Stimulated activated naive CD4-positive, alpha-beta T cell treated with Interleukin-2 at 50 U/mL for 16 hours (primary cell): ENCODE measurements at places on chromosomes 6 and 20.
A peak's percentile ranks its signal among the peaks of the same experiment; 100 is the strongest.

- peak; percentile 95 for DNase-seq
These were observed at the start of gene SDHAF4 for GRCh38 chr6:70566751-70567382. Gene SDHAF4 (plus strand): TSS chr6:70566930. CDS start chr6:70566941, 11 bp downstream.

DNA sequence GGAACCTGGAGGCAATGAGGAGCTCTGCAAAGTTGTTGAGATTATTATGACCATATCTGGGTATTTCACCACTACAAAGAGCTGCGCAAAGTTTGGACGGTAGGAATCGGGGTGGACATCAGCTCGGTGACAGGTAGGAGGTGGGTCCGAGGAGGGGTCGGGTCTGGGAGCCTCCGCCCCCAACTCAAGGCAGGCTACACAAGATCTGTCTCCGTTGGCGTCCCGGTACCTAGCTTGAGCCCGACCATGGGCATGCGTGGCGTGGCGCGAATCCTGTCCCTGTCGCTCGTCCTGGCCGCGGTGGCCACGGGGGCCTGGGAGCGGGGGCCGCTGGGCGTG lies 40.2 kb upstream of the ZNFX1 start:
- no peak for DNase-seq

- DNase-seq: peak; percentile 80
These were observed at the start of gene CUL9 for GRCh38 chr6:43181942-43182860. Gene CUL9 (plus strand): TSS chr6:43182196. CDS start chr6:43184311, 2,115 bp downstream.

DNA sequence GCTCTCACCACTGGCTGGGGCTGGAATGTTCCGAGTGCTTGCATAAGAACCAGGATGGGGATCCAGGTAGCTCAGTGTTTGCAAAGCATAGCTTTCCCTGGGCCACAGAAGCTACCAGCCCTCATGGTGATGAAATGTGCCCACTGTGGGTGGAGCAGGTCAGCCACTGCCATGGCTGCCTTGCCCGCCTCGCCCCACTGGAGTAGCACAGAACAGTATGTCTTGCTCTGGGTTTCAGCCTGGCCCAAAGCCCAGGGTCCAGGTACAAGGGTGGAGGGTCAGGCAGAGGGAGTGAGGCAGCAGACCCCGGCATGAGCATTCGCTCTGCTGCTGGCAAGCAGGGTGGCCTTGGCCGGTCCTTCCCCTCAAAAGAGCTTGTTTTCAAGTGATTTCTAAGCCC lies 34.7 kb downstream of the KCNK17 start:
- DNase-seq: no peak

- DNase-seq: no peak
These were observed 42.7 kb upstream of the HCRTR2 start for GRCh38 chr6:55131616-55132015.

DNA sequence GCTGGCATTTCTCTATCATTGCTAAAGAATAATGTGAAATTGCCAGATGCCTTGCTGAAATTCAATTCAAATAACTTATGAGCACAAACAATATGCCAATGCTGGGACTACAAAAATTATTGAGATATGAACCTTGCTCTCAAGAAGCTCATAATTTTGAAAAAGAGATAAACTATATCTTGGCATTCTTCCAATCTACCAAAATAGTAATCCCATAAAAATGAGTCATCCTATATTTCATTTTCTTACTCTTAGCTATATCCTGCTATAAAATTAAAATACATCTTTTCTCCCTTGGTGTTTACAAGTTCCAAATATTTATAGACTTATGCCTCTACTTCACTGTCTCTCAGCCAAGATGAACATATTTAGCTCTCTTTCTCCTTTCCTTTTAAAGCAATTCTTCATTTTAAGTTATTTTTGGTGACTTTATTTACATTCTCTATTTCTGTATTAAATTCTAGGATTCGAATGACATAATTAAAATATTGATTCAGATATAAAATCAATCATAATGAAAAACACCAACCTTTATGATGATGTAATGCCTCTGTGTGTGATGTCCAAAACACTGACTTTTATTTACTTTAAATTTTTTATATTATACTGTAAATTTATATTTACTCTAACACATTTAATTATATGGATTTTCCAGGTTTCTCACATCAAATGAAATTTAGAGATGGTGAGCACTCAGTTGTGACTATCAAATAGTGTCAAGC lies 152.6 kb downstream of the CDK19 start:
- DNase-seq: no peak

DNA sequence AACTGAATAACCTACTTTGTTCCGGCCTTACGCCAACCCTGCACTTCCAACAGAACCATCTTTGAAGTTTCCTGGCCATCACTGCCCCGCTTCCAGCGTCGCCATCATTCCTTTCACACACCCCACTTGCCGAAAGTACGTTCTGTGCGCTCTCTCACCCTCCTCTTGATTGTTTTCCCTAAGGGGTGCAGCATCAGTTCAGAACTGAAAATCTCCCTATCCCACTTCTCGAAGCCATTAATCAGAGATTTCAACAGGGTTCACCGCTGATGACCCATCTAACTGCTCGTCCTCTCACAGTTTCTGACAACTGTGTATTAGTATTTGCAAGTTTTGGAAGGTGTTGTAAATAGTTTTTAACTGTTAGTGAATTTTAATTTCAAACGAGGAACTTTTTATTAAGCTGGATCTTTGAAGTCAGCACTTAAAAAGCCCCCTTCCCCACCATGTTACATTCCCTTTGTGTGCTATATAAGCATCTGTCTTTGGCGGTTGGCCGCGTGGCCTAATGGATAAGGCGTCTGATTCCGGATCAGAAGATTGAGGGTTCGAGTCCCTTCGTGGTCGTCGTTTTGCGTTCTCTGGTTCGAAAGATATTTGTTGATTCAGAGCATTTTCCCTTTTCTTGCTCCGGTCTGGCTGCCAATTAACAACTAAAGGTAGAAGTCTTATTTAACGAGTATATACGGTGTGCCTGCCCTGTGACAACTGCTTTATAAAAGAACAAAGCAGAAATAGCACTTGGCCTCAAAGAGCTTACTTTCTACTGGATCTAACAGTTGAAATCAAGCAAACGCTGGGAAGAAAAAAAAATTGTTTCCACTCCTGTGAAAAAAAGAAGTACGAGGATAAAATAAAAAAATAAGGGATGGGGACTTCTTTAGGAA lies 42.6 kb downstream of the TRIM27 start:
- DNase-seq: peak; percentile 38
